NCI-H1048 (cell line): ENCODE measurements at places on chromosomes 11 and 22.

- no peak for DNase-seq
Measured at GRCh38 chr11:2342981-2343380, 34.1 kb upstream of the CD81 start.

DNA sequence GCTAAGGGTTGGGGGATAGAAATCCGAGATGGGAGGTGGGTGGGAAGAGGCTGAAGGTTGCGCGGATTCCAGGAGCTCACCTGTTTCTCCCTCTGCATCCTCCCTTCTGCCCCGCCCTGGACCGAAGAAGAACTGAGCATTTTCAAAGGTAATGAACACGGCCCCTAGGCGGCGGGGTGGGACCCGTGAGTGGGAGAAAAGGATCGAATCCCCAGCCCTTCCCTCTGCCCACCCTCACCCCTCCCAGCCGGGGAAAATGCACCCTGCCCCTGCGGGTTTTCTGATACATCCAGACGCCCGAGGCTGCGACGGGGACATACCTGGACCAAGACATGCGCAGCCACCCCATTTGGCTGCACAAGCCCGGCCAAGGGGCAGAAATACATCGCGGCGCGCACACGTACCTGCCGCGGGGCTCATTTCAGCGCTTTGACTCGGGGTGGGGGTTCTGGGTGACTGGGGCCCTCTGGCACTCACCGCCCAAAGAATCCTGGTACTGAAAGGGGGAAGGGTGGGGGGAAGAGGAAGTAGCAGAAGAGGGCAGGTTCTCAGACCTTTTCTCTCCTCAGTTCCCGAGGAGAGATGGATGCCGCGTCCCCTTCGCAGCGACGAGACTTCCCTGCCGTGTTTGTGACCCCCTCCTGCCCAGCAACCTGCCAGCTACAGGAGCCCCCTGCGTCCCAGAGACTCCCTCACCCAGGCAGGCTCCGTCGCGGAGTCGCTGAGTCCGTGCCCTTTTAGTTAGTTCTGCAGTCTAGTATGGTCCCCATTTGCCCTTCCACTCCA lies 6.0 kb downstream of the VSIG2 start:
- DNase-seq, result no peak

- DNase-seq, result no peak
Measured at GRCh38 chr11:117415358-117415896, 87.8 kb downstream of the CEP164 start.

DNA sequence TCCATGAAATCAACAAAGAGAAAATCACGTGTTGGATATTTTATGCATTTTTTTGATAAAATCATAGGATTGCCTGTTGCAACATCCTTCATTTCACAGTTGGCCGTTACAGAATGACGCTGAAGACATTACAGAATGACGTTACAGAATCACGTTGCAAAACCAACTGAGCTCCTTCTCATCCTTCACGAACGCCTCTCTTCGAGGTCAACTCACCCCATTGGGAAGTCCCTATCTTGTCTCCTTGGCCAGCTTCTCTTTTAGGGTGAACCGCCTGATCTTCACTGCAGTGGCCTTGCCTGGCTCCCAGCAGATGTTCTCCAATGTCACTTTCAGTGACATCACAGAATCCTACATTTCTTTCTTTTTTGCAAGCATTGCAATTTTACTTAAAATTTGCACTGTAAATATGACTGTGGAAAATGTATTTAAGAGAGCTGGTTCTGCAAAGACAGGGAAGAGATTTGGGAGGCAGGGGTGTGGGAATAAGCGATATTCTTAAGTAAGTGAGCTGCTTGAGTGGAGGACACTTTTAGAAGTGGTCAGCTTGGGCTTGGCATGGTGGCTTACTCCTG lies 5.1 kb downstream of the KRTAP5-7 start:
- no peak for DNase-seq

- DNase-seq, result no peak
Measured at GRCh38 chr22:50507421-50507990, at the start of gene LMF2. Gene LMF2, minus strand, starts transcription at chr22:50507702. Its CDS starts 27 bp downstream, at chr22:50507675.

GRCh38 chr11:112778091-112778876 lies 182.9 kb upstream of the NCAM1 start:
- DNase-seq, result no peak

GRCh38 chr11:9386086-9386485 lies 1.6 kb downstream of the IPO7 start:
- no peak for DNase-seq

- no peak for DNase-seq
Measured at GRCh38 chr11:96230686-96231085, 112.3 kb downstream of the MAML2 start.

GRCh38 chr22:17043521-17043920 lies 35.5 kb upstream of the GAB4 start:
- no peak for DNase-seq
